ENCODE measurements at places on chromosomes 2 and 18.

- DNase-seq, result no peak
These were observed 66.2 kb downstream of the DIPK1C start for GRCh38 chr18:74390900-74391299.

DNA sequence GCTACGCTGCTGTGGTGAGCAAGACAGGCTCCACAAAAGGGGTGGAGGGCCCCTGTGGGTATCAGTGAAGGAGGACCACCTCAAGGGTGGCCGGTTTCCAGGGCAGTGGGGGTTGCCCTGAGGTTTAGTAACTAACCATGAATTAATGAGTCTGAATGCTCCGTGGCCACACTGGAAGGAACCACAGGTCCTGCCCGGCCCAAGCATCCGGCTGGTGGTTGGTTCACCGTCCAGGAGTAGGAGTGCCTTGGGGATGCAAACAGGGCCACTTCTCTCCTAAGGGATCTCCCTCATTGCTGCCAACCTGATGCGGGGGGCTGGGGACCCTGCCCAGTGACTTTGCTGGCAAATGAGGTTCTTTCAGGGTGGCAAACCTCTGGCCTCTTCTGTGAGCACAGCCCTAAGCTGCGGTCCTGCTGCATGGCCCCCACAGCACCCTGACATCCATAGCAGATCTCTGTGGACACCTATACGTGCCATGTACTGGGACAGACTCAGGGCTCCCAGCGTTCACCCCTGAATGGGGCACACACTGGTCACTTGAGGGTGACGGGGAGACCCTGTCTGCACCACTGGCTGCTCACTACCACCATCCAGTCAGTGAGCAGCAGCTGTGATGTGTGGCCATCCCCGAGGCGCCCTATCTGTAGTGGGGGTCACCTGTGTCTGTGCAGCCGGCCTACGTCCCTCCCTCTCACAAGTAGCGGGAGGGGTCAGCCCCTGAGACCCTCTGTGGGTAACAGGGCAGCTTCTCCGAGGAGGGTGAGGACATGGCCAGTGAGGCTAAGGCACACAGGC is 41.6 kb downstream of the HS6ST1 start:
- DNase-seq, result peak; percentile 70

DNA sequence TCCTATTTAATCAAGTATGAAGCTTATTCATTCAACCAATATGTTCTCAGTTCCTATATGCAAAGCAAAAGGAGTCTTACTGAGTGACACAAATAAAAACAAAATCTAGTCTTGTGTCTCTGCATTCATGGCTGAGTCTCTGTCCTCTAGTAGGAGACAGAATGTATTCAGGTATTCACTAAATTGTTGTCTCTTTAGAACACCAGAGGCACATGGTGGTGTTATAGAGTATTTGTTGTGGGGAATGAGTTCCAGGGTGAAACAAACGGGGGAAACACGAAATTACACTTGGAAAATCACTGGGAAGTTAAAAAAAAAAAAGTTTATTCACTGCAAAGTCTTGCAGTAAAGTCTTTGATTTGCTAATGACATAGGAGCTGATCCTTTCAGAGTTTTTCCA is 131.7 kb upstream of the FSHR start:
- no peak for DNase-seq

GRCh38 chr2:225031599-225031998 is 10.7 kb downstream of the DOCK10 start:
- no peak for DNase-seq

DNA sequence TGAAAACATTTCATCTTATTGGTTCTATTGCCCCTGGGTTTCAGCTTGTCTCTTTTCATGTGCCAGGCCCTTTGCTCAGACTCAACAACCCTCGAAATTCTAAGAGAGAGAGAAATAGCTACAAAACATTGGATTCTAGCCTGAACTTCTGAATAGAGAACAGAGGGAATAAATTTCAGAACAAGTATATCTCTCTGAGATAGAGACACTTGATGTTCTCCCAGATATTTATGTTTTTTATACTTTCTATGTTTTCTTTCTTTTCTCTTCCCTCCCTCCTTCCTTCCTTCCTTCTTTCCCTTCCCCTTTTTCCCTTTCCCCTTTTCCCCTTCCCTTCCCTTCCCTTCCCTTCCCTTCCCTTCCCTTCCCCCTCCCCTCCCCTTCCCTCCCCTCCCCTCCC is 279.5 kb upstream of the SPRED2 start:
- DNase-seq, result no peak

GRCh38 chr18:62490967-62491695 is 31.7 kb upstream of the ZCCHC2 start:
- no peak for DNase-seq

DNA sequence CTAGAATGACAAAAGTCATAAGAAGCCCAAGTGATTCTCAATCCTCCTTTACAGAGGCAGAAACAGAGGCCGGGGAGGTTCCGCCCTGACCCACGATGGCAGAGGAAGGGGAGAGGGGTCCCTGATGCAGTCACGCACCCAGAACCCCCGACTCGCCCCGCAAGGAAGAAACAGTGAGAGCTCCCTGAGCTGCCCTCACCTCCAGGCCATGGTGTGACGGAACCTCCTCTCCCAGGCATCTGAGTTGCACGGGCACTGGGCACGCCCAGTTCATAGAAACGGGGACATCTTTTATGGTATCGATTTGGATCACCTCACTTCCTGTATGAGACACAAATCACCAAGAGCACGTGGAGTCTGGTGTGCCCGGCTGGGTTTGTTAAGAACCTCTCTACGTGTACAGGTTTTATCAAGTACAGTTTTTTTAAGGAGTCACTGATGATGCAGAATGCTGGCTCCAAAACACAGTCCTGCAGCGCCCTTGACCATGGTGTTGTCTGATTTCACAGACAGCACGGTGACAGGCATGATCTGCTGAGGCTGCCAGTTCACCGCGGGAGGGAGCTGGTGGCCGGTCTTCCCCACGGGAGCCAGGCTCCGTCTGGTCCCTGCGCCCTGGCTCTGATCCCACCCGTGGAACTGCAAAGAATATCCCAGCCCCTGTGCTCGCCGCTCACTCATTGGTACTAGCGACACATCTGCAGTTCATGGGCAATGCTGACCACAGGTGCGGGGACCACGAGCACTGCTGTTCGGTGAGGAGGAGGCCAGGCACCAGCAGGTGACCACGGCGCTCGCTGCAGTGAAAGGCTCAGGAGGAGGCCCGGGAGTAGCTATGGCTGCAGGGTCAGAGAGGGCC is 35.6 kb downstream of the PXDN start:
- DNase-seq, result no peak

GRCh38 chr2:185578322-185578721 is 160.3 kb upstream of the FSIP2 start:
- DNase-seq, result no peak

GRCh38 chr2:241491549-241492173 is 16.7 kb downstream of the STK25 start:
- DNase-seq, result no peak

GRCh38 chr2:236964291-236964690 is 121.4 kb upstream of the COPS8 start:
- DNase-seq, result no peak

GRCh38 chr2:38380397-38381130 is 3.5 kb upstream of the ATL2 start:
- DNase-seq, result no peak

DNA sequence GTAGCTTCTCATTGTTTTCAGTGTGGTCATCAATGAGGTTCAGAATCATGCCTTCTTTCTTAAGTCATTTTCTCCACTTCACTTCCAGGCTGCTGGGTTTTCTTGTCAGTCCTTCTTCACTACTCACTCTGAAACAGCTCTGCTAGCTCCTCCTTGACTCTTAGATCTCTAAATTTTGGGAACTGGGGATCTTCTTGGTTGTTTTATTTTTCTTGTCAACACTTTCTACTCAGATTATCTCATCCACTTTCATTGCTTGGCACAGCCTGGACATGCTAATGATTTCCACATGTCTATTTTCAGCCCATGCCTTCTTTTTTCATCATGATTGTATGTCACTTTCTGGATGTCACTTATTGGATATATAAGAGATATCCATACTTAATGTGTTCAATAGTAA is 517.8 kb upstream of the DSEL start:
- DNase-seq, result no peak

GRCh38 chr18:69349912-69350597 is 50.6 kb upstream of the DOK6 start:
- DNase-seq, result no peak

DNA sequence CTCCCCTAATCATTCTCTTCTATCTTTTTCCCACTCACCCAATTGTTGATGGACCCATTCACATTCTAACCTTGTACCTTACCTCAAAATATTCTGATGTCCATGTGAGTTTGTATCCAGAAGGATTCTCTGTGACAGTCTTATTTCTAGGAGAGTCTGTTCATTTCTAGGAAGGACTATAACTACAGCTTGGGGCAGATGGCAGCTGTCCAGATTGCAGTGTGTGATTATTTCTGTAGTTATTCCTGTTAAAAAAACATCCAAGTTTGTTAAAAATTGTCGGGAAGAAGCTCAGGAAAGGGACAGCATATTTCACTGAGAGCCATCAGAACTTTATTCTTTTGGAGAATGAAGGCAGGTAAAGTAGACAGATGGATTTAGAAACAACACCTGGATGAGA is 142.6 kb downstream of the RAPGEF4 start:
- DNase-seq, result peak; percentile 37

DNA sequence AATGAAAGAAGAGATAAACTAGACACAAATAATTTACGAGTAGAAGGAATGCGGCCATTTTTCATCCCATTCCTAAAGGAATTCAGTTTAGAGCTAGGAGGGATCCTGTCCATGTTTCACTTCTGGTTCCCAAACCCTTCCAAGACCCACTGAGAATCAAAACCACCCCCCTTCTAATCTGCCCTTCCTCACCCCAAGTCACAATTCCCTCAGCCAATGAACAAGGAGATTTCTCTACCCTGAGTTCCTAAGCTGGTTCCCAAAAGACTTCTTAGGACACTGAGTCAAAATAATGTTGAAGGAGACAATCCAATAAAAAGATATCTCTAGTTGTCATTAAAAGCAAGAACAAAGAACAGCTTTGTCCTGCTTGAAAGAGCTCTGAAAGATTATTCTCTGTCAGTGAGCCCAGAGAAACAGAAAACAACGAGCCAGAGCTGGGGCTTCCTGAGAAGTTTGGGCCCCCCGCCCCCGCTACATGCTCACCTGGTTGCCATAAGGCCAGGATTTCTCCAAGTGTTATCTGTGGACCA is 45.7 kb downstream of the STK39 start:
- no peak for DNase-seq

DNA sequence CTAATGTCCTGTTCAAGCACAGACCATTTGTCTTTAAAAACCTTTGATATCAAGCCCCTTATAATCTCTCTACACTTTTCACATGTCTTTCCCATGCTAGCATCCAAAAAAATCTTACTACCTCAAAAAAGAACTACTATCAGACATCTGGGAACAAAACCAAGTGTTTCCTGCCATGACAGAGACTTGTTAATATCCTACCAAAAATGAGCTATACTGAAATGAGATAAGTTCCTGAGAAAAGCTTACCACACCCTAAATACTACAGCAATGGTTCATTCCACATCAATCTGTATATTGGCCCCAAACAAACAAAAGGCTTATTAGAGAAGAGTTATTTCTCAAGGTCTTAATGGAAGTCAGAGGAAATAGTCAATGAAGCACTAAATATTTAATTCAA is 230.1 kb downstream of the DYM start:
- peak; percentile 24 for DNase-seq

DNA sequence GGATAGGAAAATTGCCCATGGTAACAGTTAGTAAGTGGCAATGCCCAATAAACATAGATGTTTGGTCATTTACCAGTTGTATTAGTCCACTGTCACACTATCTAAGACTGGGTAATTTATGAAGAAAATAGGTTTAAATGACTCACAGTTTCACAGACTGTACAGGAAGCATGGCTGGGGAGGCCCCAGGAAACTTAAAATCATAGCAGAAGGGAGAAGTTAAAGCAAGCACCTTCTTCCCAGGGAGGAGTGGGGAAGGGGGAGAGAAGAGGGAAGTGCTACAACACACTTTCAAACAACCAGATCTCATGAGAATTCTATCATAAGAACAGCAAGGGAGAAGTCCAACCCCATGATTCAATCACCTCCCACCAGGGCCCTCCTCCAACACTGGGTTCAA is 23.4 kb downstream of the NR4A2 start:
- DNase-seq, result no peak

- no peak for DNase-seq
These were observed 105.0 kb upstream of the ITGA4 start for GRCh38 chr2:181352158-181352557.

DNA sequence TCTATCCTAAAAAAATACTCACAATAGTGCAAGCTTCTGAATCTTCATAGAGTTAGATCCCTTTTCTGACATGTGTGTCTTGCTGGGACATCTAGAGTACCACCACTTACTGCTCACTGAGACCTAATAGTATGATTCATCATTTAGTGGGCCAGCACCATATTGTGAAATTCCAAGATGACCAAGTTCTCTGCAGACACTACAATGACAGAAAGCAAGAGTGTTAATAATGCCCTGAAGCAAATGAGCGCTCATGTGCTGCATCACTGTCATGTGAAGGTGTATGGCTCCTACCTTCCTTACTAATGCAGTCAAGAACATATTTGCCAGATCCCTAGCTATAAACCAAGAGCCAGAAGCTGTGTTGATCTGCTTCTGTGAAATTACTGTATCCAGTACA is 606.2 kb upstream of the NXPH2 start:
- DNase-seq, result no peak

GRCh38 chr2:149666809-149667320 is 79.3 kb upstream of the MMADHC start:
- DNase-seq, result no peak

GRCh38 chr2:135190799-135191198 is 138.7 kb downstream of the RAB3GAP1 start:
- DNase-seq, result no peak

DNA sequence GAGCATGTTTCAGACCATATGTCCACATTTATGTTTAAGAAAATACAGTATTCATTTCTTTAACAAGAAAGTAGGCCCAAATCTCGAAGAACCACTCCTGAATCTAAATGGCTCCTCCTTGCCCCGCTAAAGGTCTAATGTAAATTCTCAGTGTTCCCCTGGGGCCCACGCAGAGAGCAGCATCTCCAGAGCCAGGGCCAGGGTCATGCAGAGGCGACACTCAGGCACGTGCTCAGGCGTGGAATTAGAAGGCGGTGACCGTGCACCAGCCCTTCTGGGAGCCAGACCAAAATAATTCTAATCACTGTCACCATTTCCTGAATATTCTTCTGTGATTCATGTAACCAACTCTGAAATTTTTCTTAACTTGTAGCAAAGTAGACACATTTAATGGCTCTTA is 68.3 kb upstream of the MYT1L start:
- no peak for DNase-seq

- DNase-seq, result no peak
These were observed 34.4 kb downstream of the VRK2 start for GRCh38 chr2:58081000-58081399.

- DNase-seq, result peak; percentile 3
These were observed 61.0 kb downstream of the GRB14 start for GRCh38 chr2:164560181-164560792.

DNA sequence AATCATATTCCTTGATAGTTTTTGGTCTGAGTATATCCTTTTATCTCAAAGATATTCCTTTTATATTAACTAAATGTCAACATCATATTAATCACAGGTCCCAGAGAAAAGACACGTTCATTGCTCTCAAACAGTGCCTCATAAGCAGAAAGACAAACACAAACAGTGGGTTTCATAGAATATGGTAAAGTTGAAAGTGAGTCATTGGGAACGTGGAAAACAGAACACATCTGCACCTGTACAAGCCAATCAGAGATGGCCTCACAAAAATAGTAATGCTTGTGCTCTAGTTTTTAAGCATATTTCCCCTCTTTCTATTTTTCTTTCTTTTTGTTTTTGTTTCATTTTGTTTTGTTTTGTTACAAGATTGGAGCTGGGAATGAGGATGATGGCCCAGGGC is 328.4 kb upstream of the MAP2 start:
- no peak for DNase-seq

- DNase-seq, result no peak
These were observed 1389.7 kb downstream of the DSC3 start for GRCh38 chr18:29652797-29653196.
